ENCODE measurements at places on chromosomes 3 and 15.

GRCh38 chr3:50633230-50633790 lies 16.4 kb downstream of the MAPKAPK3 start:
- DNase-seq: no peak

DNA sequence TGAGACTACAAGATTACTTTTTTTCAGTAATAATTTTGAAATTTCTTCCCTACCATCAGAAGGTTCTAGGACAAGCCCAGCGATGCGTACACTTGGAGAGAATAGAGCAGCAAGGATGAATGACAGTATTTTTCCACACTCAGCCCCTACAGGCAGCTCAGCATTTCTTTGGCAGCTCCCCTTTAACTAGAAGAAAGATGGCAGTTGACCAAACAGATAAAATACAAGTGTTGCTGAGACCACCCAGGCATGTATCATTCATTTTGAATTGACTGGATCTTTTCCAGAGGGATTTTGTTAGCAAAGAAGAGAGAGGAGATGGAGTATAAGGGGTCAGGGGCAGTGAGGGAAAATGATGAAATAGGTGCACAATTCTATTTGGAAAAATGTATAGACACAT lies 761.3 kb downstream of the AGBL1 start:
- no peak for DNase-seq

- no peak for DNase-seq
Measured at GRCh38 chr3:56916716-56917360, 115.1 kb upstream of the ARHGEF3 start.

DNA sequence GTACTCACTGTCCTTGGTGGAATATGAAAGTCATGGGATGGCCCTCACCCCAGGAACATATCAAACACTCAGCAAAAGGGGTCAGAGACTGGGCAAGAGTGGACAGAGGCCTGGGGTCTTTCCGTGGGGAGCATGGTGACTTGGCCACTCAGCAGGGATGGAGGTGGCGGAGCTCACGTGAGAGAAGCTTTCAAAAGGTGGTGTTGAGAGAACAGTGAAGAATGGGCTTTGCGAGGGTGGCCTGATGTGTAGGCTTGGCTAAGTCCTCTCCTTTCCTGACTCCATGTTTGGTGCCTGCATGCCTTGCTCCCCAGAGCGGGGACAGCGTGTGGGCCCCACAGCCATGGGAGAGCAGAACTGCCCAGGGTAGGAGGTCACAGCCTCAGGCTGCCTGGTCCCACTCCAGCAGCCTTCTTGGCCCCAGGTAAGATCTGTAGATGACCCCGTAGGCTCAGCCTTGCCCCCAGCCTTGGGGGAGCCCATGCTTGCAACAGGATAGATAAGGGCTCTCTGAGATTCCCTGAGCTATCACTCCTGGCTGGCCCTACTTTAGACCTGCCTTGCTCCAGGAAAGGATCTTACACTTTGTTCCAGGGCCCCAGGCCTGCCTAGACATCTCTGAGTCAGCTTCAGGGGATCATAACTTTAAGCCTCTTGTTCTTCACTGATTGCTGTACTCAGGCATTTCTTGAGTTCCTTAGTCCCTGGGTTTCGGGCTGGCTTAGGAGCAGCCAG lies 17.0 kb downstream of the RPLP1 start:
- DNase-seq: no peak

DNA sequence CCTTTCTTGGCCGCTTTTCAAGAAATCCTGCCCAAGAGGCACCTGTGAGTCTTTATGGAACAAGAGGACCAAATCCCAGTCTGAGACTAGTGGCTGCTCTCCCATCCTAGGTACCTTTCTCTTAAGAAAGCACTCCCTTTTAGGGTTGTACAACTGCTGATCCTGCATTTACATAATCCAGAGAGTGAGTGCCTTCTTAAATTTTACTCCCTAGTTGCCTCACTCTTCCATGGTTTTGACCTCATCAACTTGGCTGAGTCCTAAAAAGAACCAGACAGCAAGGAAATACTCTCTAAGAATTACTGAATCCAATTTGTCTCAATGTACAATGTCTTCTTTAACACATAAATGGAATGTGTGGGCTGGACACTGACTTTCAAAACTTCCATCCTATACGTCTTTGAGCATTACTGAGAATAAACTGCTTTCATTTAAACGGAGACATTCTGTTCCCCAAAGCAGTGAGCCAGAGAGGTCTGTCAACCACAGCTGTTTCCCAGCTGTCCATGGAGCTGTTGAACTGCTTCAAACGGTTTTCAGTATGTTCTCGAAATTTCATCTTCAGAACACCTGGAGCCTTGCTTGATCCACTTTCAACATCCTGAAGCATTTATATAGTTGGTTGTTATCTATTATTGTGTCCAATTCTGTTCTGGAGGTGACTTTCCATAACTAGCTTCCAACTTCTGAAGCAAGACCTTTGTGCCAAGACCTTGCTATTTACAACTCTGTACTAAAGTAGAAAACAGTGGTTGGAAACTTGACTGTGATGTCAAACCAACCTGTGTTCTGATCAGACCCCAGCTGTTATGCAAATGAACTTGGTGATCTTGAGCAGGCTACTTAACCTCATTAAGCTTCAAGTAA lies 179.1 kb downstream of the SLC9A9 start:
- no peak for DNase-seq

DNA sequence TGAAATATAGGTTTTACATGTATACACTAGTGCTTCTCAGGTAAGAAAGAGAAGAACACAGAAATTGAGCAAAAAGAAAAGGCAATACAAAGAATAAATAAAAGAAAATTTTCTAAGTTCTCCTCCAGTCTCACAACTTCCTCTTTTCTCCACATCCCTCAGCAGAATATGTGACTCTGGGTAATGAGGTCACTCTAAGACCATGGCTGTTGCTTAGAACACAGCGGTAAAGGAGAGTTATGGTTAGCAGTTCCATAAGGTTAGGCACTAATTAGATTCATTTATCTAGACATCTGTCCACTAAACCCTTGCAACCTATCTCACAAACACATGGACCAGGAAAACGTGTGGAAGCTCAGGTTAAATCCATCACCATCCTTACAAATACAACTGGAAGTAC lies 47.9 kb downstream of the IGSF11 start:
- no peak for DNase-seq

DNA sequence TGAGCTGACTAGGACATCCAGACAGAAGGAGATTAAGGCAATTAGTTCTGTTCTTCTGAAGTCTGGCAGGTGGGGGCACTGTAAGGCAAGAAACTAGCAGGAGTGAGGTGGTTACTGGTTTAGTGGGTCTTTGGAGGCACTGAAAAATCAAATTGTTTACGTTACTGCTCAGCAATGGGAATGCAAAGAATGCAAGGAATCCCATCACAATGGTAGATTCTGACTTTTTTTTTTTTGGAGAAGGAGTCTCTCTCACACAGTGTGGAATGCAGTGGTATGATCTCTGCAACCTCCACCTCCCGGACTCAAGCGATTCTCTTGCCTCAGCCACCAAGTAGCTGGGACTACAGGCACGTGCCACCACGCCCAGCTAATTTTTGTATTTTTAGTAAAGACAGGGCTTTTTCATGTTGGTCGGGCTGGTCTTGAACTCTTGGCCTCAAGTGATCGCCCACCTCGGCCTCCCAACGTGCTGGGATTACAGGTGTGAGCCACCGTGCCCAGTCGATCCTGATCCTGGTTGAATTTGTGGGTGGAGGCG lies 16.4 kb downstream of the FAM107A start:
- no peak for DNase-seq

All from tibial nerve (tissue), 4 donors.